ENCODE measurements at places on chromosomes 2 and 18.

- no peak for DNase-seq
Measured at GRCh38 chr2:47002480-47003381, 87.1 kb upstream of the MCFD2 start.

- DNase-seq: no peak
Measured at GRCh38 chr18:23658285-23658684, 4.4 kb downstream of the ANKRD29 start.

DNA sequence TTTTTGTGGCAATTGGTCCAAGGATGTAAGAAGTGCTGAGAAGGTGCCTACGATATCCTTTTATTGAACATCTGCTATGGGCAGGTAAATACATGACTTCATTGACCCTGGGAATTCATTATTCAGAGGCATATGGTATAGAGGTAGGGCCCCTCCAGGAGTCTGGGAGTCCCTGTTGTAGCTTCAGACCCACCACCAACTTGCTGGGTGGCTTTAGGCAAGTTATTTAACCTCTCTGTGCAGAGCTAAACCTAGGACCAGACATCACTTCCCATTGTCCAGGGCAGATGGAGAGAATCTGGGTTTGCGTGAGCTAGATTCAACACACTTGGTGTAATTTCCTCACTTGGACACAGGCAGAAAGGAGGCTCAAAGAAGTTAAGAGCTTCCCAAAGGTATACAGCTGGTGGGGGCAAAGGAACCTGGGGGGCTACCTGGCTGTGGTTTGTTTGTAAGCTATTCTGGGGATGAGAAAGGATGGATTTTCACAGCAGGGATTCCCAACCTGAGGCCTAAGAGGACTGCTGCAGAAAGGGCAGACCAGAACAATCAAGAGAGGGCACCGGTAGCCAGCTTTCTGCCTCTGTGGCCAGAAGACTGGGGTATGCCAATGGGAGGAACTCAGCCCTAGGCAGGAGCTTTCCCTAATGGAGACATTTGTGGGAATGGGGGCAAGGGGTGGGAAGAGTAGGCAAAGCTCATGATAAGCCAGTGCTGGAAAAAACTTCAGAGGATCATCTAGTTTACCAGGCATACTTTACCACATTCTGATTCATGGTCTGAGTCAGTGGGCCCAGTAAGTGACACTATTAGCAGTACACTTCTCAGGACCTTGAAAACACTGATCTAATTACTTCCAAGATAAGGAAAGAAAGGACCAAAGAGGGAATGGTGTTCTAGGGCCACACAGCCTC is 102.7 kb upstream of the SMAD2 start:
- no peak for DNase-seq

GRCh38 chr18:7237673-7238272 is 6.9 kb downstream of the LRRC30 start:
- DNase-seq: no peak

DNA sequence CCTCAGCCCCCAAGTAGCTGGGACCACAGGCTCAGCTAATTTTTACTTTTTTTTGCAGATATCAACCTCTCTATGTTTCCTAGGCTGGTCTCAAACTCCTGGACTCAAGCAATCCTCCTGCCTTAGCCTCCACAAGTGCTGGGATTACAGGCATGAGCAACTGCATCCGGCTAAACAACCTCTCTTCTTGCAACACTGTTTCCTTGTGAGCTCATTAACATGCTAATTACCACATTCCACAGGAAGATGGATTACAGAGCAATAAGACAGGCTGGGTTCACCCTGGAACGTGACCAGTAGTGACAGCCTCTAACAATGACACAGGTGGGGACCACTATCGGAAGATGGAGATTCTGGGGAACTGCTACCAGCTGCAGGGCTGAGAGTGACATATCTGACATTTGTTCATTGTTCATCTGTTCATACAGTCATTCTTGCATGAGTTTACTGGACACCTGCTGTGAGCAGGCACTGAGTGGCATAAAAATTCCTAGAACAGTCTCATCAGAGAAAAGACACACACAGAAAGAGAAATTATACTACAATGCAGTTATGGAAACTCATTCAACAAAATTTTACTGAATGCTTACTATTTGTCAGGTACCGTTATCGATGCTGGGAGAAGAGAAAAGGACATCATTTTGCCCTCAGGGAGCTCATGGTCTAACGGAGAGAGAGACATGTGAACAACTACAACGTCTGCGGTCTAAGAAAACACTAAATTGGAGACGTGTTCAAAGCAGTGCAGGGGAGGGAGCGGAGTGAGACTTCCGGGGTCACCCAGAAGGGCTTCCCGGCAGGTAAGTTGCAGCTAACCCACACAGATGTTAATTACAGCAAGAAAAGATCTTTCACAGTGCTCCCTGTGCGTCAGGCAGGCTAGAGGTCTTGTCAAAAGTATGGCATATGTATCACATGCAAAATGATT is 37.6 kb downstream of the PROC start:
- no peak for DNase-seq

DNA sequence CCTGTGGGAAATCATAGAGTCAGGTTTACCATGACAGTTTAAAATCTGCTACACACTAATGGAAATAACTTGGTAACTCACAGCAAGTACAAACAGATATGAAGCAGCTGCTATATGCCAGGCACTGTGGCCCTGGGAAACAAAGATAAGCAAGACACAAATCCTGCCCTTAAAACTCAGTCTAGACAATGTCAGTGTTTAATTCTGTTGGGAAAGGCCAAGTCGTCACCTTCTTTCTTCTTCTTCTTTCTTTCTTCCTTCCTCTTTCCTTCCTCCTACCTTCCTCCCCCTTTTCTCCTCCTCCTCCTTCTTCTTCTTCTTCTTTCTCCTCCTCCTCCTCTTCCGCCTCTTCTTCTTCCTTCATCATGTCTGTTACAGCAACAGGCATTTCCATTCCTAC is 26.8 kb downstream of the PLEK start:
- no peak for DNase-seq
